ENCODE measurements at places on chromosomes 2 and 18. TPM values are rescaled to one million over a fixed set of nuclear protein-coding genes. Genes with fewer than 3 reads are reported as not detected.

DNA sequence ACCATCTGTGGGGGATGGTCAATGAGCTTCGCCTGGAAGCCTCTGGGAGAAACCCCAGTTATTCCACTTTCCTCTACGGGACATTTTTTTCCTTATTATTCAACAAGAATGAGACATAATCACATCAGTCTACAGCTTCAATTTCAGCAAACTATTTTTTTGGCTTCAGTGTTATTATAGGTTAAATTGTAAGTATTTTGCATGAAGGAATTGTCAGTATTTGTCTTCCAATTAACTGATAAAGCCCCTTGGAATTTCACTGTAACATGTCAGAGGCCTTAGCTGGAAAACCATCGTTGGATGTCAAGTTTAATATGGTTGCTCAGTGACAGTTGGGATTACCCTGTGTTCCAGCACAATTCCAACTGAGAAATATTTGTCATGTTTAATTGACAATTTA lies 480.9 kb upstream of the CHST9 start:
- no peak for DNase-seq

ALPG gene
- not detected for polyA plus RNA-seq

DCC gene
- 0.08 TPM for polyA plus RNA-seq

GRCh38 chr2:214412679-214413078 lies 1.8 kb downstream of the VWC2L start:
- no peak for DNase-seq

LYPD6 gene
- 2.4 TPM for polyA plus RNA-seq
